Stomach (tissue), 19 donors: ENCODE measurements at places on chromosomes 3 and 15.
A peak's percentile ranks its signal among the peaks of the same experiment; 100 is the strongest.

DNA sequence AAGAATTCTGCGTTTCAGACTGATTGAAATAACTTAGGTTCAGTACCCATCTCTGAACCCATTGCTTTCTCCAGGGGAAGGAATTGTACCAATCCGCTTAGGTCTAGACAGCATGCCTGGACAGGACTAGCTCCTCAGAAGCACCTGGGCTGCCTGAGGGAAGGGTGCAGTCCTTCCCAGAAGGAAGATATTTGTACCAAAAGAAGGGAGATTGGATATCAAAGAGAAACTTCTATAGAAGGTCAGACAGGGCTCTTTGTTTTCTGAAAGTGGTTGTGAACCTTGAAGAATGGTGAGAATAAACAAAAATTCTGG, 133.8 kb upstream of the LRTM1 start:
- DNase-seq = no peak
- H3K4me3 ChIP-seq = no peak overlapping the region
- H3K4me1 ChIP-seq = no peaks in the 10 kb centered on the region
- H3K27me3 ChIP-seq = no peaks in the 10 kb centered on the region
- H3K36me3 ChIP-seq = no peaks in the 10 kb centered on the region

- peak overlapping the region; percentile 88 for H3K27ac ChIP-seq
- no peaks in the 10 kb centered on the region for H3K36me3 ChIP-seq
- peak; percentile 32 for DNase-seq
- peaks cover 39% of the 10 kb centered on the region for H3K4me1 ChIP-seq
Observed at GRCh38 chr3:123447749-123448517, 957 bp downstream of the ADCY5 start.

GRCh38 chr3:44509393-44509921, 32.0 kb upstream of the ZNF445 start:
- H3K4me1 ChIP-seq = peaks cover 39% of the 10 kb centered on the region
- H3K4me3 ChIP-seq = peak overlapping the region; percentile 92
- H3K36me3 ChIP-seq = peaks cover 7% of the 10 kb centered on the region

- no peak overlapping the region for H3K27ac ChIP-seq
- H3K27me3 ChIP-seq = no peaks in the 10 kb centered on the region
- H3K4me1 ChIP-seq = no peaks in the 10 kb centered on the region
- no peak for DNase-seq
- no peaks in the 10 kb centered on the region for H3K36me3 ChIP-seq
Observed at GRCh38 chr3:68893600-68894239, 38.6 kb downstream of the TAFA4 start.

DNA sequence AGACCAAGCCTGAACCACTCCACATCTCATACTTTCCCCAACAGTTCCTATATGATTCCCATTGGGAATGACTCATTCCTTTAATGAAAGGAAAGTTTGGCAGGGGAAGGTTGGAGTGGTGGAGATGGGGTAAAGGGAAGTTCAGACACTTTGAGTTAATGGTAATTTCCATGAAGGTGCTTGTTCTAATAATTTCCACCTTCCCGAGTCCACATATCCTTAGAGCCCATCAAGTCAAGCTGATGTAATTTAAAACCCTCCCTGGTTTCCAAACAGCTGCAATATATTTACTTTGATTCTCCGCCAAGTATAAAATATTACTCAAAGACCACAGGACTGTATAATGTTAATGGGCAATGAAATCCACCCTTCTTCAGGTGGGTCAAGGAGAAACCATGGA, 95.0 kb upstream of the GALNT15 start:
- H3K4me1 ChIP-seq = no peaks in the 10 kb centered on the region
- no peak overlapping the region for H3K4me3 ChIP-seq
- no peaks in the 10 kb centered on the region for H3K36me3 ChIP-seq
- DNase-seq = no peak
- H3K27ac ChIP-seq = no peak overlapping the region
- H3K27me3 ChIP-seq = no peaks in the 10 kb centered on the region

- no peak overlapping the region for H3K4me3 ChIP-seq
- DNase-seq = no peak
- no peaks in the 10 kb centered on the region for H3K36me3 ChIP-seq
- H3K27ac ChIP-seq = no peak overlapping the region
- no peaks in the 10 kb centered on the region for H3K27me3 ChIP-seq
- no peaks in the 10 kb centered on the region for H3K4me1 ChIP-seq
Observed at GRCh38 chr3:127291611-127292010, 3.8 kb upstream of the PRR20G start.

GRCh38 chr3:148234536-148234935, 463.2 kb upstream of the AGTR1 start:
- no peak for DNase-seq
- no peaks in the 10 kb centered on the region for H3K36me3 ChIP-seq
- H3K4me3 ChIP-seq = no peak overlapping the region
- H3K4me1 ChIP-seq = no peaks in the 10 kb centered on the region

DNA sequence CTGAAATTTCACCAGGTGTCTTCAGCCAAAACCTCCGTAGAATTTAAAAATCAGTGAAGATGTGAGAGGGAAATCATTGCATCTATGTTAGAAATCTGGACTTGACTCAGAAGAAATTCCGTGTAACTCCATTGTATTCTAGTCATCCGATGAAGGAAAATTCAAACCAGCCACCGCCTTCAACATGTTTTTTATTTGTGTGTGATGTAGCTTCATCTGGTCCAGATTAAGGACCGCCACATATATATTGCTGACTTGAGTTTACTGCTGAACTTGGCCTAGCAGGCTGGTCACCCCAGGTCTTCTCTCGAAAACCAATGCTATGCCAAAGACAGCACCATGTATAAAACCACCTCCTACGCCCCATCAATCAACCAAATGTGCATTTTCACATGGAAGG, 120.9 kb downstream of the FOXP1 start:
- no peaks in the 10 kb centered on the region for H3K36me3 ChIP-seq
- DNase-seq = no peak
- no peak overlapping the region for H3K4me3 ChIP-seq
- peaks cover 17% of the 10 kb centered on the region for H3K4me1 ChIP-seq
- no peak overlapping the region for H3K27ac ChIP-seq
